ENCODE measurements at places on chromosomes 7 and 10. TPM values are rescaled to one million over a fixed set of nuclear protein-coding genes. Genes with fewer than 3 reads are reported as not detected.

GRCh38 chr7:2882111-2882510 lies 38.0 kb upstream of the GNA12 start:
- peaks cover 40% of the 10 kb centered on the region for H3K27me3 ChIP-seq
- H3K36me3 ChIP-seq, result no peaks in the 10 kb centered on the region
- H3K27ac ChIP-seq, result no peak overlapping the region
- no peaks in the 10 kb centered on the region for H3K4me1 ChIP-seq
- no peak for DNase-seq
- H3K4me3 ChIP-seq, result no peak overlapping the region

DNA sequence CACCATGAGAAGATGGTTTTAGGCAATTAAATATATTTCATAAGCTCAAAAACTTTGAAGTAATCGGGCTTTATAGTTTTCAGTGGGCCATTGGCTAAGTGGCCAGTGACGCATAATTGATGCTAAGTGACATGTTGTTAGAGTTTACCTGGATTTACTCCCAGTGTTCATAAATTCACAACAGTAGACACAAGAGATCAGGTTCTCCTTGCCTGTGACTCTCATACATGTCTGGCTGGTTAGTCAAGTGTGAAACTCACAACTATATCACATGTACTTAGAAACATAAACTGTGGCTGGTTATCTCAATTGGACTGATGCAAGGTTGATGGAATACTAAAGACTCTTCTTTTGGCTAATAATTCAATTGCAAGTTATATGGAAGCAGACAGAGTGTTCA lies 26.2 kb downstream of the ASB15 start:
- H3K4me1 ChIP-seq, result peaks cover 6% of the 10 kb centered on the region
- no peak overlapping the region for H3K4me3 ChIP-seq
- H3K36me3 ChIP-seq, result no peaks in the 10 kb centered on the region
- H3K27me3 ChIP-seq, result no peaks in the 10 kb centered on the region
- H3K27ac ChIP-seq, result no peak overlapping the region

- H3K27me3 ChIP-seq, result no peaks in the 10 kb centered on the region
- no peak overlapping the region for H3K4me3 ChIP-seq
- peak; percentile 49 for DNase-seq
- H3K27ac ChIP-seq, result no peak overlapping the region
- H3K4me1 ChIP-seq, result no peaks in the 10 kb centered on the region
These were observed 98.9 kb downstream of the DYNC1I1 start for GRCh38 chr7:95871075-95871848.

GRCh38 chr7:6232534-6232933 lies 39.9 kb downstream of the CYTH3 start:
- H3K4me1 ChIP-seq, result peaks cover 18% of the 10 kb centered on the region
- no peak overlapping the region for H3K27ac ChIP-seq
- no peaks in the 10 kb centered on the region for H3K36me3 ChIP-seq
- no peaks in the 10 kb centered on the region for H3K27me3 ChIP-seq

DNA sequence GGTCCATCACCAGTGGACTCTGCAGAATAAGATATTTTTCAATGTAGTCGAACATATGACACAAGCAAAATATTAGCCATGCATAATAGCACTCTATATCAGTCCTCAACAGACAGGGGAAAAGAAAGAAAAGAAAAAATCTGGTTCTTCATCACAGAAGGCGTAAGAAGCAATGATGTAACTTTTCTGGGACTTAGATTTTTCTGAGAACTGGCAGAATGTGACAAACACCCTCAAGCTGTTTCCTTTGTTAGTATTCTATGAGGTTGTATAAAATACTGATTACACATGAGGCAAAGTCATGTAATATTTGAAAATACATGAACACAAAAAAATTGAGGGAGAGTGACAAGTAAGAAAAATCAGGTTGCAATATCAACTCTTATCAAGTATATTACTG lies 84.9 kb downstream of the CNOT4 start:
- H3K27me3 ChIP-seq, result no peaks in the 10 kb centered on the region
- DNase-seq, result no peak
- H3K4me1 ChIP-seq, result no peaks in the 10 kb centered on the region
- H3K4me3 ChIP-seq, result no peak overlapping the region
- 0 out of 3 replicates have a peak, but pooled peaks cover 3% of the 10 kb centered on the region for H3K36me3 ChIP-seq

GRCh38 chr10:95741807-95742467 lies 14.0 kb upstream of the ENTPD1 start:
- DNase-seq, result peak; percentile 46
- H3K4me3 ChIP-seq, result no peak overlapping the region
- H3K36me3 ChIP-seq, result no peaks in the 10 kb centered on the region
- no peak overlapping the region for H3K27ac ChIP-seq

DNA sequence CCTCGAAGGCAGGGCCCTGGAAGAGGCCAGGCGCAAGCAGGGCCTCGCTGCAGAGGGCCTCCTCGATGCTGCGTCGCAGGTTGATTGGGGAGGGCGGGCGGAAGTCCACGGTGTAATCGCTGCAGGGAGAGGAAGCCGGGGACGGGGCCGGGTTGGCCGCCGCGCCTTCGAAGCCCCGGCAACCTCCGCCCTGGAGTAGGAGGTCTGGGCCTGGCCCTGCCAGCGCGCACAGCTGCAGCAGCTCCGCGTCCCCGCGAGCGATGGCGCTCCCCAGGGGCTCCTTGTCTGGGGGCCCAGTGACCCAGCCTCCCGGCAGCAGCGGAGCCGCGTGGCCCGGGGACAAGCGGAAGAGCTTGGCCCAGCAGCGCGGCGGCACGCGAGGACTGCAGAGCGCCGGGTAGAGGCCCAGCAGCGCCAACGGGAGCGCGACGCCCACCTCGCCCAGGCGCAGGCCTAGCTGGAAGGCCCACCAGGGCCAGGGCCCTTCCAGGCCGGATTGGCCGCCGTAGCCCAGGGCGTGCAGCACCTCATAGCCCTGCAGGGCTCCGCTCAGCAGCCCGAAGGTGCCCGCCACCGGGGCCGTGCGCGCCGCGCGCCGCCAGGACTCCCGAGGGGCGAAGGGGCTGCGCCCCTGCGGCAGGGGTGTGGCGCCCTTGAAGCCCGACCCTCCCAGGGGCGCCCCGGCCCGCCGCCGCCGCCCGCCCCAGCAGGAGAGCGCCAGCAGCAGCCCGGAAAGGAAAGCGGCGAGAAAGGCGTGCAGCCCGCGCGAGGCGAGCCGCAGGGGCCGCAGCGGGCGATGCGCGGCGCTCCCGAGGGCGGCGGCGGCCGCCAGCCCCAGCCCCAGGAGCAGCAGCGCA lies 7.8 kb upstream of the RBM28 start:
- H3K27me3 ChIP-seq, result peaks cover 2% of the 10 kb centered on the region
- DNase-seq, result no peak
- peaks cover 20% of the 10 kb centered on the region for H3K4me1 ChIP-seq
- no peak overlapping the region for H3K4me3 ChIP-seq

GRCh38 chr7:31028417-31028992 lies 23.6 kb upstream of the ADCYAP1R1 start:
- no peak for DNase-seq
- H3K27ac ChIP-seq, result no peak overlapping the region
- H3K27me3 ChIP-seq, result peaks cover 30% of the 10 kb centered on the region
- no peaks in the 10 kb centered on the region for H3K36me3 ChIP-seq

DNA sequence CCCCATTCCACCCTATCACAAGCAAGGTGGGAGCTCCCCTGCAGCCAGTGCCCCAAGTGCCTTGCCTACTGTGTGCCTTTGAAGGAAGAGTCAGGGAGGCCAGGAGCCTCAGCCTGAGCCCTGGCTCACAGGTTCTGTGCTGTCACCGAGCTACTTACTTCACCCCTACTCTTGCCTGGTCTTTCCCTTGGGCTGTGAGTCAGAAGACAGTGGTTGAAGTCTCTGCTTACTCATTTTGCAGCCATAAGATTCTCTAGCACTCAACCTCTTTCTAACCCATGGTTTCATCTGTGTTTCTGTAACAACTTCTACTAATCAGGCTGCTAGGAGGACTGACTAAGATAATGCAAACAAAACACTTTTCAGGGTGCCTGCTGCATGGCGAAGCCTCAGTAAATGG lies 114.5 kb downstream of the PLCE1 start:
- H3K27me3 ChIP-seq, result no peaks in the 10 kb centered on the region
- H3K27ac ChIP-seq, result no peak overlapping the region
- no peaks in the 10 kb centered on the region for H3K36me3 ChIP-seq
- H3K4me1 ChIP-seq, result no peaks in the 10 kb centered on the region

The LBX1 gene
- not detected for polyA plus RNA-seq

DNA sequence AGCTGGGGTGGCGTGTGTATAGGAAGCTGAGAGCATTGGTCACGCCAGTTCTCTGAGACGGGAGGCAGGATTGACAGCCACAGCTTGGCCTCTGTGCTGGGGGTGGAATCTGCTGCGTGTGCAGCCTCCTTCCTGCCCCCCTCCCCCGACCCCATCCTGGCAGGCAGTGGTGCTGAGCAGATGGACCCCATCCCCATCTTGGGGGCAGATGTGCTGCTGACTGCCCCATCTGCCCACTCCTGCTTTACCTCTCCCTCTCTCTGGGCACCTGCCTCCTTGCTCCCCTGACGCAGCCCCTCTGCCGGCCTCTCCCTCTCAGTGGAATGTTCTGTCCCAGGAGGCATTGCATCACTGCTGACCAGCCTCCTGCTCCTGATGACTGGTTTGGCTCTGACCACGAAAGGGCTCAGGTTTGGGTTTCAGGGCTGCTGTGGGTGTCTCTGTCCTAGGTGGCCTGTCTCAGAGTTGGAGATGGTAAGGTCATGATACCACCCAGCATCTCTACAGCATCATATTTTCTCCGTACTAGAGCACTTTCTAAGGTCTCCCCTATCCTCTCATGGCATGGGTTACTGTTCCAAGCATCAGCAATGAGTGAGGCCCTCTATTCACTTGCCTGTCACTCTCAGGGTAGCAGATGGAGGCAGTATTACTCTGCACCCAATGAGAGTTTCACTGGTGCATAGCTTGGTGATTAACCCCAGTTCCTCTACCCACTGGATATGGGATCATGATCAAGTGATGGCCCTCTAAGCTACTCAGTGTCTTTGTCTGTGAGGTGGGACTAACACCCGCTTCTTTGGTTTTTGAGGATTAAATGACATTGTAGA lies 81.9 kb downstream of the RBM20 start:
- no peak for DNase-seq
- no peak overlapping the region for H3K27ac ChIP-seq
- H3K4me1 ChIP-seq, result no peaks in the 10 kb centered on the region
- H3K36me3 ChIP-seq, result no peaks in the 10 kb centered on the region
- no peak overlapping the region for H3K4me3 ChIP-seq

The FGL2 gene
- polyA plus RNA-seq, result not detected

DNA sequence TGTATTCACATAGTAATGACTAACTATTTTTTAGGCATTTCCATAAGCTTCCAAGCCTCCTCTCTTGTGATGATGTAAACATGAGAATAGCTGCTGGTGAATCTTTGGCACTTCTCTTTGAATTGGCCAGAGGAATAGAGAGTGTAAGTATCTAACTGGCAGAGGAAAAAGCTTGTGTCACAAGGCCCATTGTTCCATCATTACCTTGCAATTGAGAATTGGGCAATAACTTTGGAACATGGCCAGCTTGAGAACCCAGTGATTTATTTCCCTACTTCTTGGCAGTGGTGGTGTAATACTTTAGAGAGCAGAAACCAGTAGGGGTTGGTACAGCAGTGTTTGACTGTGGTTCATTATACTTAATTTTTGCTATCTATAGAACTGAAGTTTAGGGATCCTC lies 12.0 kb downstream of the IFRD1 start:
- no peaks in the 10 kb centered on the region for H3K27me3 ChIP-seq
- no peak overlapping the region for H3K4me3 ChIP-seq
- DNase-seq, result no peak
- peaks cover 91% of the 10 kb centered on the region for H3K36me3 ChIP-seq

- no peaks in the 10 kb centered on the region for H3K36me3 ChIP-seq
- H3K4me1 ChIP-seq, result no peaks in the 10 kb centered on the region
- H3K27ac ChIP-seq, result no peak overlapping the region
- no peak overlapping the region for H3K4me3 ChIP-seq
These were observed 94.4 kb upstream of the KIAA1217 start for GRCh38 chr10:24114556-24114955.

GRCh38 chr10:3757638-3758490 lies 27.1 kb downstream of the KLF6 start:
- H3K4me3 ChIP-seq, result no peak overlapping the region
- DNase-seq, result no peak
- no peaks in the 10 kb centered on the region for H3K36me3 ChIP-seq
- H3K27me3 ChIP-seq, result peaks cover 5% of the 10 kb centered on the region

Data from K562 (cell line).